ENCODE measurements at places on chromosomes 2 and 18. TPM values are rescaled to one million over a fixed set of nuclear protein-coding genes. Genes with fewer than 3 reads are reported as not detected.

The SRD5A2 gene
- polyA plus RNA-seq: 0.05 TPM

The PMAIP1 gene
- polyA plus RNA-seq: 48.6 TPM

The ALLC gene
- polyA plus RNA-seq: not detected

The C2orf66 gene
- not detected for polyA plus RNA-seq

The CMPK2 gene
- 3.9 TPM for polyA plus RNA-seq

The IL18R1 gene
- polyA plus RNA-seq: 0.30 TPM

The POTEI gene
- 0.05 TPM for polyA plus RNA-seq

The TEX44 gene
- polyA plus RNA-seq: not detected

The SH3BP4 gene
- polyA plus RNA-seq: 16.9 TPM

The LRRTM4 gene
- polyA plus RNA-seq: 0.73 TPM

The SERPINB4 gene
- polyA plus RNA-seq: not detected

The CD8A gene
- polyA plus RNA-seq: 0.35 TPM

The METTL8 gene
- 11.8 TPM for polyA plus RNA-seq

The ASB18 gene
- 7.5 TPM for polyA plus RNA-seq

The METAP1D gene
- polyA plus RNA-seq: 9.8 TPM

The VWC2L gene
- 0.16 TPM for polyA plus RNA-seq

The ABCG8 gene
- 0.05 TPM for polyA plus RNA-seq

The CD8B2 gene
- polyA plus RNA-seq: 0.04 TPM

The PRSS56 gene
- 2.1 TPM for polyA plus RNA-seq

The GPR35 gene
- polyA plus RNA-seq: 1.7 TPM

The RDH14 gene
- polyA plus RNA-seq: 22.1 TPM

The GREB1 gene
- polyA plus RNA-seq: 8.7 TPM

The AFF3 gene
- polyA plus RNA-seq: 6.4 TPM

The BOLL gene
- 1.7 TPM for polyA plus RNA-seq

The CNGA3 gene
- 0.56 TPM for polyA plus RNA-seq

The DAW1 gene
- polyA plus RNA-seq: not detected

The TRIM54 gene
- 106 TPM for polyA plus RNA-seq
